Trophoblast cell (in vitro differentiated cells and primary cell): ENCODE measurements at places on chromosomes 6 and 20.

DNA sequence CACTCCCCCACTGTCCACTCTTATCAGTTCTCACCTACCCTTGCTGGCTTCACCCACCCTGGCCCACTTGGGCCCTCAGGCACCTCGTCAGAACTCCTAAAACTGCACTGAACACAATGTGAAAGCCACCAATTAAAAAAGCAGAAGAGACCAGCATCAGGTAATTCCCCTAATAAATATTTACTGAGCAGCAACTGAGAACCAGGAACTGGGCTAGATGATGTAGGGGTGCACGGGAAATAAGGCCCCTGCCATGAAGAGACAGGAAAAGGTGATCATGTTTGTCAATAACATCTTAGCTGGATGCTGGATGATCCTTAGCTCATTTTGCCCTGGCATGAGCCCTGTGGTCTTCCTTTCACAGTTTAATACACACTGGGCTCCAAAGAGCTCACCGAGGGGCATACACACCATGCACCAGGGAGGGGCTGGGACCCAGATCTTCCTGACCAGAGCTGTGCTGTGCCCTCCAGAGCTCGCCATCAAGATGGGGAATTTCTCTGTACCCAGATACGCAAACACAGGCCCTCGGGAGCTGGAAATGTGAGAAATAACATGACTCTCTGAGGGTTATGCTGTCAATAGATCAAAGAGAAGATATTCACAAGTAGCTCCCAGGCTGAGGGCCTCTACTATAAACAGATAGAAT lies 113.6 kb upstream of the SLC22A16 start:
- no peak for DNase-seq

DNA sequence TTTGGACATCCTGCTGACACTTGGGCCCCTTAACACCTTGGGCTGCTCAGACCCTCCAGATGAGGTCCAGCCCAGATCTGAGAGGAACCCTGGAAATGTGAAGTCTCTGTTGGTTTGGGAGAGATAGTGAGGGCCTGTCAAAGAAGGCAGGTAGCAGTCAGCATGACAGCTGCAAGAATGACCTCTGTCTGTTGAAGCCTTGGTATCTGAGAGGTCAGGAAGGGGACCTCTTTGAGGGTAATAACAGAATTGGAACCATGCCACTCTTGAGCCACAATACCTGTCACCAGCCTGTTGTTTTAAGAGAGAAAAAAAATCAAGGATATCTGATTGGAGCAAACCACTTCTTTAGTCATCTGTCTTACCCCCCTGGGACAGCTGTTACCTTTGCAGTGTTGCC lies 4.2 kb downstream of the SYS1 start:
- DNase-seq, result no peak

- no peak for DNase-seq
Measured at GRCh38 chr20:8094850-8095249, 37.2 kb upstream of the PLCB1 start.

DNA sequence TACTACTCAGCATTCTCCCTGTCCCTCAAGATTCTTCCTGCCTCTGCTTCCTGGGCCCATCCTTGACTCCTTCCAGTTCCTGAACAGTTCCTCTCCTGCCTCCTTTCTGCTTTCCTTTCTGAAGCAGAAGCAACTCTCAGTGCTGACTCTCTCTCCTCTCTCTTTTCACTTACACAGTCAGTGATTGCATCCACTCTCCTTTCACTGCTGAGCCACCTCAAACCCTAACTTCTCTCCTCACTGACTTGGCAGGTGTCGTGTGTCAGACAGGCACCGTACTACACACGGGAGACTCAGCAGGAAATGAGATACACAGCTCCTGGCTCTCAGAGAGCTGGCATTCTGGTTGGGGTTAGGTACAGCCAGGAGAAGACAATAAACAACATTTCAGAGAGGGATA lies 5.6 kb downstream of the ABHD16A start:
- no peak for DNase-seq

DNA sequence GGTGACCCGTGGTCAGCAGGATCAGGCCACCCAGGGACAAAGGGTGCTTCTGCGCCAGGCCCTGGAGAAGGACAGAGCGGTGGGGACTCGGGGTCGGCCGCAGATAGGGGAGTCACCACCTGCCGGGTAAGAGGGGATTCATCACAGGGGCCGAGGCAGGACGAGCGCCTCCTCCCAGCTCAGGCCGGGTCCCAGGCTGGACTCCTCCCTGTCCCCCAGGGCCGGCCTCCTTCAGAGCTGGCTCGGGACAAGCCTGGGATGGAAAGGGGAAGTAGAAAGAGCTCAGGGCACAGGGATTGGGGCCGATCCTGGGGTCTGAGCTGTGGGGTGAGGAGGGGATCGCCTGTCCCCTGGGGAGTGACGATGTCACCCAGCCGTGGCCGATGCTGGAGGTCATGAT lies 154.6 kb upstream of the PROKR2 start:
- no peak for DNase-seq
